Bronchial epithelial cell (primary cell): ENCODE measurements at places on chromosomes 16 and 17. TPM values are rescaled to one million over a fixed set of nuclear protein-coding genes. Genes with fewer than 3 reads are reported as not detected.

GRCh38 chr16:49348408-49349176 is 25.0 kb upstream of the C16orf78 start:
- DNase-seq: no peak

DNA sequence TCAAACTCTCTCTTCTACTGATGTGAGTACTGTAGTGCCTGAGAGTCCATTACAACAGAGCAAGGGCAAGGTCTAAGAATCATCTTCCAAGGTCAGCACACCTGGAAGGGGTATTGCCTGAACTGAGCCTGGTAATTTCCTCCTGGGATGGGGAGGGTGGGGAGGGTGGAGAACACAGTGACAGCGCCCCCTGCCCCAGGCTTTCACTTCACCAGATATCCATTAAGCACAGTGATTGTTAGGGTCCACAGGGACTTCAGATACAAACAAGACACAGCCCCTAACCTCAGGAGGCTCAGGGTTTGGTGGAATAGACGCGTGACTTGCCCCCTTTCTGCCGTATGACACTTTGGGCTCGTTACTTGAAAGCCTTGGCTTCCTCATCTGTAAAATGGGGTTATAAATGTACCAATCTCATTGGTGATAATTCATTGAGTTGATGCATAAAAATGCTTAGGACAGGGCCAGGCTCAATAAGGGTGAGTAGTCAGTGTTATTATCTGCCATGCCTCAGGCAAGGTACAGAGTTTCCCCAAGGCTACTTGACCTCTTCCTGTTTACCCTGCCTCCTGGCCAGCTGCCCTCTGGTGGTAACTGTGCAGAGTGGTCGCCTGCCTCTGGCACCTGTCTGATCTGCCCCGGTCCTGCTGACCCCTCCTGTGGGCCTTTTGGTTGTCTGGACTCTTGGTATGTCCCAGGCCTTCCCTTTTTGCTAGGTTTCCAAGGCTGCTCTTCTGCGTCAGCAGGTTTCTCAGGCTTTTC is 13.1 kb upstream of the BRD7 start:
- DNase-seq: no peak

DNA sequence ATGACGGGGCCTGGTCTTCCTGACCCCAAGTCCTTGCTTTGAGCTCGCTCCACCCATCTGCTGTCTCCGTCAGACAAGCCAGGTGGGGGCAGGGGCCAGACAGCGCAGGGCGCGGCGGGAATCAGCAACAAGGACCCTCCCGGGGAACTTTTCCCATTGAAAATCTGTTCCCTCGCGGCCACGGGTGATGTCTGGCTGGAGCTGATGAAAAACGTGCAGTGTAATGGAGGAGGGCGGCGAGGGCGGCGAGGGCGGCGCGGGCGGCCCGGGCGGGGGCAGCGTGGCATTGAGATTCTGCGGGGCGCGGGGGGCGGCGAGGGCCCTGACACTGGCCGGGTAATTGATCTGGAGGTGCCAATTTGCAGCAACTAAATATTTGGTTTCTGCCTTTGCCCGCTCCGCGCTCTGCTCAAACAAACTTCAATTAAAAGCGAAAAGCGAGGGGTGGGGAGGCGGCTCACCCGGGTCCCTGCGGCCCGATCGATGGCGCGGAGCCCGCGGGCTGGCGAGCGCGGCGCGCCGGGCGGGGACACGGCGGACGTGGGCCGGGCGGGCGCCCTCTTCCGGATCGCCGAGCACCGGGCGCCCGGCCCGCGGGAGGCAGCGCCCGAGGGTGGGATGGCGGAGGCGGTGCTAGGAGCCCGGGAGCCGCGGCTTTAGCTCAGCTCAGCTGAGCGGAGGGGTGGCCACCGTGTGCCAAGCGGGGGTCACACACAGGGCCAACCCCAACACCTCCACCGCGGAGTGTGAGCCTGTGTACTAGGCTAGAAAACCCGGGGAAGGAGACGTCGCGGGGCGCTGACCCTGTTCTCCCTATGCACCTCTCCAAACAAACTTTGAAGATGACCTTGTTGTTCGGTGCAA is 32.4 kb downstream of the DCAKD start:
- no peak for DNase-seq

Gene DNAH3
- total RNA-seq: 0.26 TPM in 2 replicates

DNA sequence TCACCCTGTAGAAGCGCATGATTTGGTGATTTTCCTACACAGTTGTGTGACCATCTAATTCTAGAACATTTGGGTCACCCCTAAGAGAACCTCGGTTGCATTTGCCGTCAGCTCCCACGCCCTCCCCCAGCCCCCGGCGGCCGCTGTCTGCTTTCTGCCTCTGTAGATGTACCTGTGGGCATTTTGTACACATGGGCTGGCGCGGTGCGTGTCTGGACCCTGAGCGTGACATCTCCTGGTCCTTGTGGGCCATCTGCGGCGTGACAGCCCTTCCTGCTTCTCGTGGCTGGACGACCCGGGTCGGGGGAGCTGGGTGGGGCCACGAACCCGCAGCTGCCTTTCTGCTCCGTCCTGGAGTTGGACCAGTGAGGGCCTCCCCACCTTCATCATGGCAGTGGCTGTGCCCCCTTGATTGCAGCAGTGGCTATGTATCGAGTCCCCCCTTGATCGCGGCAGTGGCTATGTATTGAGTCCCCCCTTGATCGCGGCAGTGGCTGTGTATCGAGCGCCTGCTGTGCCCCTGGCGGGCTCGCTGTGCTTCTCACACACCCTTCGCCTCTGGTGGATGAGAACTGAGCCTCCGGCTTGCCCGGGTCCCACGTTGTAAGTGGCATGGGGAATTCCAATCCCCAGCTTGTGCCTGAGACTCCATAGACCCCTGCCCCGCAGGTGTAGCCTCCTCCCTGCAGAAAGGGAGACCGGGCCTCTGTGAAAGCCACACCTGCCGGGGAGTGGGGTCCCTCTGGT is 24.1 kb downstream of the GSE1 start:
- DNase-seq: no peak

Gene SLC6A2
- total RNA-seq: 0.26 and 0.38 TPM in 2 replicates

DNA sequence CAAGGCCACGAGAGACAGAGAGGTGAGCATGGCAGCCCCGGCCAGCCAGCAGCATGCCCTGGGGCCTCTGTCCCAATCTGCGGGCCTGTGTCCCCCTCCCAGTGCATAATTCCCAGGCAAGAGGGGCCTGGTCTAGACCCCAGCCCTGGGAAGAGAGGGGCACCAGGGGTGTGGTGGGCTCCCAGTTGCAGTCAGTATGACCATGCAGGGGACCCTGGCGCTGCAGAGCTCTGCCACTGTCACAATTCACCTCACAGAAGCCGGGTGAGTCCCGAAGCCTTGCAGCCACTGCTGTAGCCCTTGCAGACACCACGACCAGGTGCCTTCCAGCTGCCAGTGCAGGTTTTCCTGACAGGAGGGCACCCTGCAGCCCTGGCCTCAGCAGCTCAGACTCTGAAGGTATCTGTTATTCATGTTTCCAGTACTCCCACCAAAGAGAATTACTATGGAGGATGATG is 25.8 kb upstream of the KSR1 start:
- no peak for DNase-seq

DNA sequence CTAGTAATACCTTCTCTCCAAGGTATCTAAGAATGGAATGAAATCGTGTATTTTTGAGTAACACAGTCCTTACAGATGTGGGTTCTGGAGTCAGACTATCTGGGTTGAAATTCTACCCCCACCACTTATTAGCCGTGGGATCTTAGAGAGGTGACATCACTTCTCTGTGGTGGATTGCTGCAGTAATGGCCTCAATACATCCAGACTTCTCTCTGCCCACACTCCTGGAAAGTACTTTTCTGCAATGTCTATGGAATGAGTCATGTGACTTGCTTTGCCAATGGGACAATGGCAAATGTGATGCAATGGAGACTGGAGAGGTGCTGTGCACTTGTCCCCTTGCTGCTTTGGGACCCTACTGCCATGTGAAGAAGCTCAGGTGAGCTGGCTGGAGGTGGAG is 418.2 kb downstream of the HAPSTR1 start:
- DNase-seq: no peak

Gene EME1
- 0.13 and 0.53 TPM in 2 replicates for total RNA-seq
